ENCODE measurements at places on chromosomes 16 and 17.

DNA sequence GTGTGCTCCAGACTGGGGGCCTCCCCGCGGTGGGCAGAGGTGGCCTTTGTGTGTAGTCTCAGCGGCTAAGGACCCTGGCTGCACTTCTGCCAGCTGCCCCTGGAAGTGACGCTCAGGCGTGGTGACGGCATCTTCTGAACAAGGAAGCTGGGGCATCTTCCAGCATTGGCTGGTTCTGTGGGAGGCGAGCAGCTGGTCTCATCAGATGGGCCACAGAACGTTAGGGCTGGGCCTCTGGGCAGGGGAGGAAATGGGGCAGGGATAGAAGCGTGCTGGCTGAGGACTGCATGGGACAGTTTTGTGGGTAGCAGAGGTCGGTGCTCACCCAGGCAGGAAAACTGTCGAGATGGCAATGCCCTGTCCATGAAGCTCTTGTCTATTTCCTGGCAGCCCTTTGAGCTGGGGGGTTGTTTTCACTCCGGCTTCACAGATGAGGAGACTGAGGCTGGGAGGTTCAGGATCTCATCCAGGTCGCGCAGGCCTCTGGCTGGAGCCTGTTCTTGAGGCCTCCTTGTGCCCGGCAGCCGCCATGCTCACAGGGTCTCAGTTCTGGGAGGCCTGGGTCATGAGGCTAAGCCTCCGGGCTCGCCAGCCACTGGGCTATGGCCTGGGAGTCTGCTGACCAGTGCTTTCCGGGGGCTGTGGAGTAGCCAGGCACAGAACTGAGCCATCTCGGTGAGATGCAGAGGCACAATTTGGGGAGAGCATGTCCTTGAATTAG lies 16.3 kb downstream of the IRF8 start:
- no peak for DNase-seq

DNA sequence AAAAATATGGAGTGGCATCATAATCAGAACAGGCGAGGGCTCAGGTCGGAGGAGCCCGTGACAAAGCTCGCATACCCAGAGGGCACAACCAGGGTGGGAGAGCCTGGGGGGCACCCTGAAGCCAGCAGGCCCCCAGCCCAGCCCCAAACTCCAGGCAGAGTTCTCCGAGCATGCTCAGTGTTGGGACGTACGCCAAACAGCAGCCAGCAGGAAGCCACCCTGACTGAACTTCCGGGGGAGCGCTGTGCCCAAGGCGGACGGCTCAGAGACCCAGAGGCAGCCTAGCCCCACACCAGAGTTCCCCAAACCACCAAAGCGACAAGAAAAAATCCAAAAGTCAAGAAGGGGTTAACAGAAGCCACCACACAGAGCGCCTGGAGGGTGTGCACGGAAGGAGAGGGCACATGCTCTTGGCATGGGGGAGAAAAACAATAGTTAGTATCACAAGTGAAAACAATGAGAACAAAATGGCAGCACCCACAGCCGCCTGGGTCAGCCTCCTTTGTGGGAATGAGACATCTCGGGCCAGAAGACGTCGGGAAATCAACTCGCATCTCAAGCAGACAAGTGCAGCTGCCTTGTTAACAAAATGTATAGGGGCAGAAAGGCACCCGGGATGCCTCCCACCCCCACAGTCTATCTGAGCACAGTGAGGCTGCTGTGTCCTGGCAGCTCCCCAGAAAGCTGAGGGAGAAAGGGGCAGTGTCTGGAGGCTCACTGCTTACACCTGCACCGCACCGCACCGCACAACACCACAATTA lies 11.9 kb downstream of the EXOC7 start:
- no peak for DNase-seq

GRCh38 chr16:56864960-56865359 lies at the start of gene SLC12A3:
TSS of gene SLC12A3 (plus strand) at chr16:56865207. CDS start at chr16:56865236, 29 bp downstream.
- DNase-seq: no peak

- DNase-seq: no peak
These were observed 6.5 kb downstream of the SLC6A4 start for GRCh38 chr17:30229012-30229411.

GRCh38 chr17:8532021-8532420 lies 96.3 kb downstream of the NDEL1 start:
- peak; percentile 62 for DNase-seq

- no peak for DNase-seq
These were observed 35.7 kb upstream of the C16orf78 start for GRCh38 chr16:49337814-49338350.

- DNase-seq: peak; percentile 81
These were observed 615 bp upstream of the SREBF1 start for GRCh38 chr17:17837380-17837821.

- DNase-seq: peak; percentile 20
These were observed 52.2 kb upstream of the CIBAR2 start for GRCh38 chr16:85164431-85164830.

- DNase-seq: peak; percentile 12
These were observed 915.0 kb downstream of the CDH11 start for GRCh38 chr16:64206862-64207261.
